ENCODE measurements at places on chromosomes 12 and 14. TPM values are rescaled to one million over a fixed set of nuclear protein-coding genes. Genes with fewer than 3 reads are reported as not detected.

DNA sequence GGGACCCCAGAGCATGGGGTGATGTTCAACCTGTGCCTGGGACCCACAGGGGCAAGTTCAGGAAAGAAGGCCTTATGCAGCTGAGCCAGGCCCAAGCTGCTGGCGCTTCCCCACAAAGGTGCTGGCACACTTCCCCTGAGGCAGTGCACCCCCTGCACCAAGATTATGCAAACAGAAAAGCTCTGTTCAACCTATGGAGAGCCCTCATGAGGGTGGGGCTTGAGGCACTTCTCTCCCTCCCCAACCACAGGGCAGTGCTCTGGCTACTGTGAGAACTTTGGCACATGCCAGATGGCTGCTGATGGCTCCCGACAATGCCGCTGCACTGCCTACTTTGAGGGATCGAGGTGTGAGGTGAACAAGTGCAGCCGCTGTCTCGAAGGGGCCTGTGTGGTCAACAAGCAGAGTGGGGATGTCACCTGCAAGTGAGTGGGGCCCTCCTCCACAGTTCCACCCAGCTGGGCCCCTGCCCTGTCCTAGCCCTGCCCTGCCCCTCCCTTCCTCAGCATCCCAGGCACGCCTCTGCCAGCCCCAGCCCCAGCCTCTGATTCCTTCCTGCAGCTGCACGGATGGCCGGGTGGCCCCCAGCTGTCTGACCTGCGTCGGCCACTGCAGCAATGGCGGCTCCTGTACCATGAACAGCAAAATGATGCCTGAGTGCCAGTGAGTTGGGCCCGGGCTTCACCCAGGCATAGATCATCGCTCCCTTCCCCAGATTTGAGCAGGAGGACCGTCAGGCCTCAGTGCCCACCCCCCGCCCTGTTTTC is 5.5 kb upstream of the NXPH4 start:
- no peaks in the 10 kb centered on the region for H3K36me3 ChIP-seq
- DNase-seq, result no peak
- no peak overlapping the region for H3K27ac ChIP-seq
- H3K4me3 ChIP-seq, result no peak overlapping the region

DNA sequence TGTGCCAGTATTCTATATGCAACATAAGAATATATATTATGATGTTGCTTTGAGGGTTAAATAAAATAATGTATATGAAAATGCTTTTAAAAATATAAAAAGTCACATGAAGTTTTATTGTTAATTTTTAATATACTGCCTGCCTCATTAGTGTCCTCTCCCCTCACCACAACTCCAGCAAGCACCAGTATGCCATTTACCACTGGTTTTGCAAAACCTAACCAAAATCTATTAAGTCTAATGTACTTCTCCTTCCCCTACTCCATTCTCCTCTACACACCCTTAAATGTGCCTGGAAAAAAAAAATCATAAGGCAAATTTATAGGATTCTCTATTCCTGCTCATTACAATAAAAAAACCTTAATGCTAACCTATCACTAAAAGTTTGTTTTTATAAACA is 24.0 kb upstream of the GNG2 start:
- no peak for DNase-seq
- no peak overlapping the region for H3K27ac ChIP-seq
- H3K36me3 ChIP-seq, result no peaks in the 10 kb centered on the region
- H3K4me3 ChIP-seq, result no peak overlapping the region

- H3K27ac ChIP-seq, result no peak overlapping the region
- H3K4me3 ChIP-seq, result no peak overlapping the region
- H3K36me3 ChIP-seq, result no peaks in the 10 kb centered on the region
- no peak for DNase-seq
- no peaks in the 10 kb centered on the region for H3K27me3 ChIP-seq
- H3K4me1 ChIP-seq, result no peaks in the 10 kb centered on the region
These were observed 40.0 kb upstream of the NAP1L1 start for GRCh38 chr12:76124456-76124855.

DNA sequence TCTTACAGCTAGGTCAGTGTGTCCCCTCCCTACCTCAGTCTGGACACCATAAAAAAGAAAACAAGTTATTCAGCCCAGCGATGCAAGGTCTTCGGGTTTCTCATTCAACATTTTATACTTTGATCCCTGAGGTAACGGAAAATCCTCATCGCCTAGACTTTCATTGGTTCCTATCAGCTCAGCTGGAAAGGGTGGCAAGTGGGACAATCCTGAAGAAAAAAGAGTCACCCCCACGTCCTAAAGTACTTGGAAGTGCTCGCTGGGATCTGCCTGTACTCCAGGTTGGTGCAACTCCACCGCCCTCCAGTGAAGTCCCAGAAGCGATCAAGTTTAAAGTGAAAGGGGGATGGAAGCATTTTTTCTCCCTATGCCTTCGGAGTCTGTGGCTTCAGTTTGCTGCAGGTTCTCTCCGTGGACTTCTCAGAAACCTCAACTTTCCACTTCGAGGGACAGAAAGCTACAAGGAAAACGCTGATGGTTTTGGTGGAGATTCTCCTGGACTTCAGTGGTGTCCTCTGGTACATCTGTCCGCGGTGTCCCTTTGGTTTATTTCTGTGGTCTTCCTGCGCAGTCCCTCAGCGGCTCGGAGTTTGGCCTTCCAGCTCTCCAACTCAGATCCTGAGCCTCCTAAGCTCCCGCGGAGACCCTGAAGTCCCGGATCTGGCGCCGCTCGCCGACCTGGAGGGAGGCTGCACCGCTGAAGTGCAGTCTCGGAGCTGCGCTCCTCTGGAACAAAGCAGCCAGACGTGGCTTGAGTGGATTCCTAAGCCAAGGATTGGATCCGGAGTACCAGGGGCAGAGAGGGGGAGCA is 1.8 kb upstream of the LRFN5 start:
- no peak overlapping the region for H3K27ac ChIP-seq
- peaks cover 37% of the 10 kb centered on the region for H3K4me1 ChIP-seq
- no peak for DNase-seq
- H3K4me3 ChIP-seq, result no peak overlapping the region

DNA sequence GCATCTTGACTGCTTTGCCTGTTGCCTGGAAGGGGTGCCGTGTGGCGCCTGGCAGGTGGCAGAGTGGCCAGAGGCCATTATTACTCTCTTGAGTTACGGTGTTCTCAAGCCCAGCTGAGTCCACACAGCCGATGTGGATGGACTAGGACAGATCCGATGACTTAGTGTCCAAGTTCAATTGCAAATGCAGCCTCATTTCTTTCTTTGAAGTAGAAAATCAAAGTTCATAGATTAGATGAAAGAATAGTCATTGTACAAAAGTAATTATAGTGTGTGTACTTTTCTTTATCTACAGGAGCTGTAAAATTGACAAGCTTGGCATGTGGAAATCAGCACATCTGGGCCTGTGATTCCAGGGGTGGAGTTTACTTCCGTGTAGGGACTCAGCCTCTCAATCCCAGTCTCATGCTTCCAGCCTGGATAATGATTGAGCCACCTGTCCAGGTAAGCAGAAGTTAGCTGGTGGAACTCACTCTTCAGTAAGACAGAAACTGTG is 44.7 kb downstream of the ANKRD9 start:
- H3K36me3 ChIP-seq, result peaks cover 25% of the 10 kb centered on the region
- H3K4me1 ChIP-seq, result no peaks in the 10 kb centered on the region
- H3K4me3 ChIP-seq, result no peak overlapping the region
- no peak for DNase-seq
- no peak overlapping the region for H3K27ac ChIP-seq

- no peaks in the 10 kb centered on the region for H3K27me3 ChIP-seq
- peak overlapping the region; percentile 52 for H3K4me3 ChIP-seq
- no peaks in the 10 kb centered on the region for H3K36me3 ChIP-seq
- H3K4me1 ChIP-seq, result peaks cover 73% of the 10 kb centered on the region
These were observed 68.7 kb upstream of the KRAS start for GRCh38 chr12:25319233-25319984.

The GUCY2C gene
- total RNA-seq, result 0.32 TPM

DNA sequence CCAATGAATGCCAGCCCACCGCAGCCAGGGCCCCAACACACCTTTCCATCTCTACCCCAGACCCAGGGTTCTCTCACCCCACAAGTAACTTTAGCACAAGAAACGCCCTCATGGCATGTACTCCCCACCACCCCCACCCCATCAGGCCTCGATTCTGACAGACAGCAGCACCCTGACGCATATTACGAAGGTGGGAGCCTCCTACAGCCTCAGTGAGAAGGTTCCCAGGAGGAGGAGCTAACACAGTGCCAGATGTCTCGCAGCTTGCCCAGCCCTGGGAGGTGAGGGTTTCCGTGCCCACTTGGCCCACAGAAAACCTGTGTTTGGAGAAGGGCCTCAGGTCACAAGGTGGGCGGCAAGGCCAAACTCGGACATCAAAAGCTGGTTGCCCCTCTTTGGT is 32.4 kb downstream of the CCDC88C start:
- H3K27ac ChIP-seq, result no peak overlapping the region
- no peak overlapping the region for H3K4me3 ChIP-seq
- no peak for DNase-seq
- peaks cover 30% of the 10 kb centered on the region for H3K36me3 ChIP-seq
- no peaks in the 10 kb centered on the region for H3K27me3 ChIP-seq
- peaks cover 82% of the 10 kb centered on the region for H3K4me1 ChIP-seq

The RBM25 gene
- 123 TPM for total RNA-seq

GRCh38 chr12:42660968-42661937 is 71.7 kb upstream of the PRICKLE1 start:
- H3K27ac ChIP-seq, result no peak overlapping the region
- H3K27me3 ChIP-seq, result peaks cover 6% of the 10 kb centered on the region
- H3K4me3 ChIP-seq, result no peak overlapping the region

The EFCAB11 gene
- 7.5 TPM for total RNA-seq

The PSMD9 gene
- total RNA-seq, result 35.9 TPM

DNA sequence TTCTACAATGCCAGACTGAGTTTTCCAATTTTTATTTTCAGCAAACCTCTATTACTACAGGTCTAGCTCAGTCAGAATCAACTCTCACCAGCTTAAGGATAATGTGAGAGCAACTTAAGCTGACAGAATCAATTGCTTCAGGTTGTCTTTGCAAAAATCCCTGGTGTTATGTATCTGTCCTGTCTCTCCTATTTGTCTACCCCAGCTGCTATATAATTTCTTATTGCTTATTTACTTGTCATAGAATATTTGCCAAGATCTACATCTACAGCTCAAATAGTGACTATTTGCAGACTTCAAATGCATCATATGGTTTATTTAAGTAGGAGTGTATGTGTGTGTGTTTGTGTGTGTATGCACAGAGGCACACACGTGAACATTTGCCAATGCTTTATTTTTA is 54.1 kb downstream of the FOXG1 start:
- H3K4me3 ChIP-seq, result no peak overlapping the region
- no peak for DNase-seq
- no peaks in the 10 kb centered on the region for H3K36me3 ChIP-seq
- H3K27me3 ChIP-seq, result no peaks in the 10 kb centered on the region
- H3K4me1 ChIP-seq, result no peaks in the 10 kb centered on the region

GRCh38 chr14:59811815-59812214 is 58.8 kb downstream of the RTN1 start:
- no peak for DNase-seq
- no peak overlapping the region for H3K27ac ChIP-seq
- H3K4me3 ChIP-seq, result no peak overlapping the region

The ADGRD1 gene
- total RNA-seq, result 0.47 TPM

DNA sequence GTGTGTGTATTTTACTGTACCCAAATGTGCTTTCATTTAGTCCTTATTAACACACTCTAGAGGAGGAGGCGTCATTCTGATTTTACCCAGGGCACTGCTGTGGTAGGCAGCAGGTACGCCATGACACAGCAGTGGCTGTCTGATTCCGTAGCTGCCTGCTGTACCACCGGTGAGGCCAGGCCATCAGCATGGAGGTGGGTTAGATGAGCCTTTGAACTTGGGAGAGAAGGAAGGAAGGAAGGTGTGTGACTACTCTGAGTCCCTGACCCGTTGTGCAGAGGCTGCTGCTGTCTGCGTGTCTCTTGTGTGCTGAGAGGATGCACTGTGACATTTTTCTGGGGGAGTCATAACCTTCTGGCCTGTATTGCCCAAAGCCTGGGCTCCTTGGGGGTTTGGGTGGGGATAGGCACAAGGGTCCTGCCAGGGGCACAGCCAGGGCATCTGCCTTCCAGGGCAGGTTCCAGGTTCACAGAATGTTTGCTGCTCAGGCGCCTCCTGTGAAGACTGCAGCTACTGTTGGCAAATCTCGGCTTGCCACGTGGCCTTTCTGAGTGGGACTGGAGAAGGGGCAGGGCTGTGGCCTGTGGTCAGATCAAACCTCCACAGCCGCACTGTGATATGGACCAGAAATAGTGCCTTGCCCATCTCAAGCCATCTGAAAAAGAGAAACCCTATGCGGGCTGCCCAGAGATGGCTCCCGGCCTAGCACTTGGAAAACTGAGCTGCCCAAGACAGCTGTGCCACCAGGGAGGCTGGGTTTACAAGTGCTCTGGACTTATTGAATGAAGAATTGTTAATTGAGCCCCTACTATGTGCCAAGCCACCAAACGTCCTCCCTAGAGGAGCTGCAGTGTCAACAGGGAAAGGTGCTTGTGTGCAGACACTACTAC is 47.1 kb downstream of the MLXIP start:
- H3K4me1 ChIP-seq, result peaks cover 21% of the 10 kb centered on the region
- no peak for DNase-seq
- peaks cover 35% of the 10 kb centered on the region for H3K36me3 ChIP-seq
- no peak overlapping the region for H3K4me3 ChIP-seq
- H3K27ac ChIP-seq, result no peak overlapping the region

The CCDC177 gene
- not detected for total RNA-seq

All from activated B cell treated with CpG ODN at 0.5 μM for 24 hours (primary cell).